ENCODE measurements at places on chromosomes 3 and 15.
A peak's percentile ranks its signal among the peaks of the same experiment; 100 is the strongest.

DNA sequence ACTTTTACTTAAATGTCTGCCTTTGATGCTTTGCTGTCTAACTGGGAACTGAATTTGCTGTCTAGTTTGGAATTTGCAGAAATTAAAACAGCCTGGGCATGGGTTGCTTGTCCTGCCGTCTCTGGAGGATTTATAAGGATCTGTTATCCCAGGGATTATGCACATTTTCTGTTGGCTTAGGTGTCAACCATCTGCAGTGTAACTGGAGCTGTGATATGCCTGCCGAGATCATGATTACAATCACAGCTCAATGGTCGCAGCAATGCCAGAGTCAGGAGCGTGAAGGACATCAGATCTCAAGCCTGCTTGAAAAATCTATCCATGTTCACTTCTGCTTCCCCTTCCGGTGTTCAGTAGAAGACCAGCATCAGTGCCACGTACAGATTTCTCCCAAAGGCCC is 41.8 kb upstream of the SETMAR start:
- no peak for DNase-seq

DNA sequence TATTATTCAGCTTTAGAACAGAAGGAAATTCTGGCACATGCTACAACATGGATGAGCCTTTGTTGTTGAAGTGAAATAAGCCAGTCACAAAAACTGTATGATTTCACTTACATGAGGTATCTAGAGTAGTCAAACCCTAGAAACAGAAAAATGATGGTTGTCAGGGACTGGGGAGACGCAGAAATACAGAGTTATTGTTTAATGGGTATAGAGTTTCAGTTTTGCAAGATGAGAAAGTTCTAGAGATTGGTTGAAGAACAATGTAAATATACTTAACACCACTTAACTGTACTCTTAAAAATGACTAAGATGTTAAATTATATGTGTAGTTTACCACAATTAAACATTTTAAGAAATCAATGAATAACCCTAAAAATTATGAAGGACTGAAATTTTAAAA is 15.8 kb downstream of the SPTSSB start:
- no peak for DNase-seq

DNA sequence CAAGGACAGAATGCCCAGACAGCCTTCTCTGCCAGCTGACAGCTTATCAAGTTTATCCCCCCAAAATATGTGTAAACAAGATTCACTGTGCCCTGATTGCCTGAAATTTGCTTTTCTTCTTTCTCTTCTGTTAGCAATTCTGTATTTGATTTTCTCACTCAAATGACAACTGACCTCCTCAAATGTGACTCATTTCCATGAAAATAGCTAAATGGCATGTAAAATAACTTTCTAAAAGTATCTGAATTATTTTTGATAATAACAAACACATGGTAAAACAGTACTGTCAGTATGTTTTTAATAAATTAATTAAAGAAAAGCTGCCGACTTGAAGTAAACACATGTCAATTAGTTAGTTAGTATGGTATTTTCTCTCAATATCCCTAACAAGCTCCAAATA is 202.3 kb upstream of the STAC start:
- DNase-seq = no peak

GRCh38 chr3:178419071-178419470 is 117.2 kb upstream of the KCNMB2 start:
- DNase-seq = no peak

DNA sequence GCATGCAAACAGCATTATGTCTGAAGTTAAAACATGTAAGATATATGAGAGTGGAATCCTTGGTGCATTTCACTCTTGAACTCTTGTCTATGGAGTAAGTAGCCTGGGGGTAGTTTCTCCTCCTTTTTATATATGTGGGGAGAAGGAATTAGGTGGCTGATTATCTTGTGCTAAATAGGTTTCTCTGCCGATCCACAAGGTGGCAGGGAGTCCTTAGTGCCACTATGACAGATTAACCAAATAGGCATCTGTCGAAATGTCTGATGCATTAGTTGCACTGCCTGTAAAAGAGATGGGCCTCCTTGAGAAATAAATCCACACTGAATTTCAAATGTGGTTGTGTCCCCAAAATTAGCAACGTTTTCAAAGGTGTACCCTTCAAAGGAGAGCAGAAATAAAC is 170.1 kb downstream of the CNTN4 start:
- no peak for DNase-seq

GRCh38 chr3:48429960-48430707 is at the start of gene PLXNB1:
Gene PLXNB1, minus strand, starts transcription at chr3:48430086. Its CDS starts 5,475 bp downstream, at chr3:48424611.
- peak; percentile 44 for DNase-seq

- no peak for DNase-seq
These were observed 26.8 kb downstream of the SERPINI1 start for GRCh38 chr3:167762296-167762695.
